ENCODE measurements at places on chromosomes 1 and 21. TPM values are rescaled to one million over a fixed set of nuclear protein-coding genes. Genes with fewer than 3 reads are reported as not detected.

DNA sequence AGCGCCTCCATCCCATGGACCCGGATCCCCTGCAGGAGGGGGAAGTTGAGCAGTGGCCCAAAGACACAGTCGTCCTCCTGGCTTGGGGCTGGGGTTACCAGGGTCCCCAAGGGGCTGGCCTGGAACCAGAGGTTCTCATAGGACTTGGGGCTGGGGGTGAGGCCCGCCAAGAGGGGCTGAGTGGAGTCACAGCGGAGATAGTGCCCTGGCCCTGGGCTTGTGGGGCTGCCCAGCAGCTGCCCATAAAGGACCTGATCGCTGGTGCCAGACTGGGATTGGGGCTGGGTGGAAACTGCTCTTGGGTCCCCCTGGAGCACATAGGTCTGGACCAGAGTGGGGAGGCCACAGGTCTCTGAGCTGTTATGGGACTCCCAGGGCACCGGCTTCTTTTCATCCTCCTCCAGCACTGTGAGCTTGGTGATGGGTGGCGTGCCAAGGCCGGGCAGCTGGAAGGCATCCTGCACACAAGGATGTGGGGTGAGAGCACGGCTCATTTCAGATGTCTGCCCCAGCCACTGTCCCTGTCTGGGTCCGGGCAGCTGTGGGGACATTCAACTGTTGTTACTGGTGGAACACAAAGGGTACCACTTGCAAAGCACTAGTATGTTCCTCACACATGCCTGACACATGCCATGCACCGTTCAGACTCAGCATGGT is 2.3 kb upstream of the MRPS15 start:
- no peak for DNase-seq

DNA sequence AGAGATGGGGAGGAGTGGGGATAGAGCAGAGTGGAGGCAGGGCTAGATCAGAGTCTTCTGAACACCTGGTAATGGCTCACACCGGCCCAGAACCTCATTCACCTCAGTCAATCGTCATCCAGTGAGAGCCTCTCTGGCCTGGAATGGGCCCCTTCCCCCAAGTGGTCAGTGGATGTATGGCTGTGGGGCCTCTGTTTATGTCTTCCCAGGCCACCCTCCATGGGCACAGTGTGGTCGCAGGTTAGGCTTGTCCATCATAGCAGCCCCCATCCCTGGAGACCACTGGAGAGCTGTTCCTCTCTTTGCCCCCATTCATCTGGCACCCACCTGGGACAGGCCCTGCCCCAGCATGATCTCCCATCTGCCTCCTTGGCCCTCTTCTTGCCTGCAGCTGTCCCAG is 29.6 kb upstream of the TENT5C start:
- no peak for DNase-seq

TNNT2 gene
- not detected for total RNA-seq

- DNase-seq, result no peak
Measured at GRCh38 chr1:186849271-186849671, 20.5 kb downstream of the PLA2G4A start.

DNA sequence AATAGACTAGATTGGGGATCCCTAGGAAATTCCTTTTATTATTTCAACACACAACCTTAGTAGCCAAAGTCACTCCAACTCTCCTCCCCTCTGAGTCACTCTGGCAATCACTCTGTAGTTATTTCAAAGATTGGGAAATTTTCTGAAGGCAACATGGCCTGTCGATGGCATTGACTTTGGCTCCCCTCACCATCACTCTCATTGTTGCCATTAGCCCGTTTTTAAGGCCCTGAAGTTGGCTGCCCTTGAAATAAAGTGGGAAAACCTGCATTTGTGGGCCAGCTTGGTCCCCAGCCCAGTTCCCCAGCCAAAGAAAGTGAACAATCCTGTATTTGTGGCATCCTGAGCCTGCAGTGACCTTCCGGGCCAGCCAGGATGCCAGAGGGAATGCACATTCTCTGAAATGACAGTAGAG is 52.5 kb downstream of the CDC7 start:
- no peak for DNase-seq

DNA sequence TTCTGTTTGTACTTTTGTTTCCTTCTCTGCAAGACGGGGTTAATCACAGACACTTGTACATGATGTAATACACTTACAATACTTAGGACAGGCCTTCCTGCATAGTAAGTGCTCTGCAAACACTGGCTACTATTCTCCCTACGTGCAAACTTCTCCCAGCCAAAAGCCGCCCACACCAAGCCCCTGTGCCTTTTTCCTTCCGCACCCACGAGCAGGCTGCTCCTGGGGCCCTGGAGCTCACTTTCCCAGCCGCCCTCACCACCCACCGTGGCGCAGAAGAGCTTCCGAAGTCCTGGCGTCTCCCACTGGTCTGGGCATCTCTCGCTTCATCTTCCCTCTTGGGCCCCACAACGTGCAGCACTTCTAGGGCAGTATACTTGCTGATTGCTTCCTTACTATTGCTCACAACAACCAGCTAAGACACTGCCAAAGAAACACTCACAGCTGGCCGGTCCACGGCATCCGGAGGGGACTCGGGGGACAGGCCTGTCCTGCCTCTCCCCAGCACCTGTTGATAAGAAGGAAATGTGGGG is 22.5 kb upstream of the GPR157 start:
- DNase-seq, result no peak

DNA sequence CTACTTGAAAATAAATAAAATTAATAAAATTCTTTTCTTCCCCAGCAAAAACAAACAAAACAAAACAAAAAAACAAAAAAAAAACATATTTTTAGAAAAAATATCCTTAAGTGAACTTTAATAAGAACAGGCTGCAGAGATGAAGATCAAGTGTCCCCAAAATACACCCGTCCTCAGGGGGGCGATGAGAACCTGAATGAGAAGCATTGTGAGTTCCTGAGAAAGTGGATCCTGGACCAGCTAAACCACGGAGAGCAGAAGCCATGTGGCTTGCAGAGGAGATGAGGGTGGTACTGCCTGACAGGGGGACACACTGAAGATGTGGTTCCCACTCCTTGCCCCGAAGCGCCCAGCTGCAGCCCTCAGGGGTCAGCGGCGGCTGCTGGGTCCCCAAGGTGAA is 89.3 kb downstream of the ITPKB start:
- no peak for DNase-seq

- DNase-seq, result no peak
Measured at GRCh38 chr1:37974567-37974966, 15.3 kb downstream of the SF3A3 start.

PROK1 gene
- total RNA-seq, result not detected

DNA sequence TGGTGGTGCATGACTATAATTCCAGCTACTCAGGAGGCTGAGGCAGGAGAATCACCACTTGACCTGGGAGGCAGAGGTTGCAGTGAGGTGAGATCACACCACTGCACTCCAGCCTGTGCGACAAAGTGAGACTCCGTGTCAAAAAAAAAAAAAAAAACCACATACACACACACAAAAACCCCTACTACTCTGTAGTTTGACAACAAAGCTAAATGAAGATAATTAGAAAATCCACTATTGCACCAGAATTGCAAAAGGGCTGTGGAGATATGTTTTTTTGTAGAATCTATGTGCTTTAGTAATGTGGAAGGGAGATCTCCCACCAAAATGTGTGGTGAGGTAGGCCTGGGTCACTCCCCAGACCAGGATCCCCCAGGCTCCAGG is 32.2 kb upstream of the KHDRBS1 start:
- DNase-seq, result no peak

RGS8 gene
- not detected for total RNA-seq

DNA sequence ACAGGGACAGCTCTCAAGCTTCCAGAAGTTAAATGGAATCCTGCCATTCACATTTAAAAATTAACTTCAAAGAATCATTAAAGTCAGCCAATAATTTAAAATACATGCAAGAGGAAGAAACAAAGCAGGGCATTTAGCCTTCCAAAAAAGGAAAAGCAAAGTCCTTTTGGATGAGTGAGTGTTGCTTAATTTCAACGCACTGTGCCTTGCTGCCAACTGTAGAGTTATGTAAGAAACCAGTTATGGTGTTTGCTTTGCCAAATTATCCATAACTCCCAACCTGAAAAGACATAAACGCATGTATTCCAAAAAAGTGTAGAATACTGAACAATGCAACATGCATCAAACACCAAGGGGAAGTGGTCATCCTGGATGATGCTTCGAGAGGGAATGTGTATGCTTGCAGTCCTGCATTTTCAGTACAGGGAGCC is 16.1 kb upstream of the KCNE1 start:
- DNase-seq, result no peak

DNA sequence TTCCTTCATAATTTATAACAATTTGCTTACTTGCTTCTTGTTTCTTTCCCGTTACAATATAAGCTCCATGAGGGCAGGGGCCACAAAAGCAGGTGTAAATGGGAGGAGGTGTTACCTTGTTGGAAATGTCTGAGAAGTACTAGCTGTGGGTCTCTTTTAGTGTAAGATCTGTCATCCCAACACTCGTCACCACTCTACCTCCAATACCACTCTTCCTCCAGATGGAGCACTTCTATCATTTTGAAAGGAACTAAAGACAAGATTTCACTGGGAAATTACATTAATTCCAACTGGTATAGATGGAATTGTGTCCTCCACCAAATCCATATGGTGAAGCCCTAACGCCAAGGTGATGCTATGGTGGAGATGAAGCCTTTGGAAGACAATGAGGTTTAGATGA is 53.0 kb upstream of the CPLANE2 start:
- no peak for DNase-seq

- DNase-seq, result no peak
Measured at GRCh38 chr1:16018749-16019643, 1.2 kb upstream of the HSPB7 start.

GRCh38 chr1:84467298-84467697 is 11.8 kb upstream of the RPF1 start:
- DNase-seq, result no peak

GRCh38 chr1:196115646-196116045 is 492.6 kb downstream of the KCNT2 start:
- peak; percentile 13 for DNase-seq

GRCh38 chr1:44405031-44405797 is at the start of gene RNF220:
TSS of gene RNF220 (plus strand) at chr1:44405255.
- DNase-seq, result peak; percentile 92

GRCh38 chr1:173393659-173394000 is 83.5 kb upstream of the PRDX6 start:
- no peak for DNase-seq

DNA sequence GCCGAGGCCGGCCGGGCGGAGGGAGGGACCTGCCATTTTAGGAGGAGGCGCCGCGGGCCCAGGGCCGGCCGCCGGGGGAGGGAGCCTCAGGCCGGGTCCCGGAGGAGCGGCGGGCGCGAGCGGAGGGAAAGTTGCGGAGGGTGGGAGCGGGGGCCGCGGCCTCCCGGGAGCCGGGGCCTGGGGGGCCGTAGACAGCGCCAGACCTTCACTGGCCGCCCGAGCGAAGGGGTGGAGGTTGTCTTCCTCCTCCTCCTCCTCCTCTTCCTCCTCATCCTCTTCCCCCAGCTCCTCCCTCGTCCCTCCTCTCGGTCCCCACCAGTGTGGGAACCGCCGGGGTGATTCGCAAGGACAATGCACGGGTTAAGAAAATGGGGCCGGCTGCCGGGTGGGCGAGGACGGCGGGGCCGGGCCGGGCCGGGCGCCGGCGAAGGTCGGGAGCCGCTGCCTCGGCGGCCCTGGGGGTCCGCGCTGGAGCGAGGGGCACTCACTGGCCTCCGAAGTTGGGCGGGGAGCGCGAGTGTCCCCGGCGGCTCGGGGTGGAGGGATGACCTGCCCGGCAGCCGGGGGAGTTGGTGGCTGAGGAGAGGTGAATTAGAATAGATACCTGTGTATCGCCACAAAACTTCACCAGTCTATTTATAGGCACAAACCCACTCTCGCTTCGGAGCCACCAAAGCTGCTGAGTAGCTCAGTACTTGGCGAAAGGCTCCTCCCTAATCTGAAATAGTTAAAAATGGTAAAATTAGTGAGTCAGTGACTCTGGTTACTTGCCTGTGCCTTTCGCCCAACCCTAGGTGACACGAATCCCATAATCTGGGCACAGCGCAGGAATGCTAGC is 1.3 kb downstream of the DYRK1A start:
- DNase-seq, result peak; percentile 52

GRCh38 chr1:19239876-19240275 is 11.4 kb downstream of the EMC1 start:
- no peak for DNase-seq

GRCh38 chr1:119081700-119082099 is 58.8 kb downstream of the WARS2 start:
- DNase-seq, result no peak

DNA sequence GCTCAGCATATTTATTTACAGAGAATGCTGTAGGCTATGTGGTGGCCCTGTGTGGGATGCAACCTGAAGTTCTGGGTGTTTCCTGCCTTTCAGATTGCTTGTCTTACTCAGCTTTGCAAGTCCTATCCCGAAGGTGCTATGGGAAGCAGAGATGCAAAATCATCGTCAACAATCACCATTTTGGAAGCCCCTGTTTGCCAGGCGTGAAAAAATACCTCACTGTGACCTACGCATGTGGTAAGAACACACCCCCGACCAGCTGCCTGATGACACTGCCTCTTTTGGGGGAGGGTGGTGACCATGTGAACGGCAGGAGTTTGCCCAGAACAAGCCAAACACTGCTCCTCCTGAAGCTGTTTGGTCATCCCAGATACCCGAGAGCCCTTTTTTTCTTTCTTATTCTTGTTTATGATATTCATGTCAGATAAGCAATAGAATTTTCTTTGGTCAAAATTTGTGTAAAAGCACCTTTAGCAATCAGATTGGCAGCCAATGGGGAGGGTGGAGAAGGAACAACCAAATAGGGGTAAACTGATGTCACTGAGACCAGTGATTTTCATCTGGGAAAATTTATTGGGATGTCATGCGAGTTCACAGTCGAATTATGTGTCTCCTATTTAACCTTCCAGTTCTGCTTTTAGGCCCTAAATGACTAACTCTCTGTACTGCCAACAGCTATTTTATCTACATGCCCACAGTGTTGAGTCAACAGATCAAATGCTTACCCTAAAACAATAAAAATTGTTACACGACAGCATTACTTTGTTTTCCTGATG is 82.6 kb downstream of the EVA1C start:
- DNase-seq, result no peak

GRCh38 chr1:119531606-119532323 is 24.8 kb downstream of the HSD3B1 start:
- DNase-seq, result no peak

GRCh38 chr21:21673959-21674358 is 675.8 kb downstream of the NCAM2 start:
- DNase-seq, result no peak
